Activated CD4-positive, alpha-beta T cell treated with anti-CD3 and anti-CD28 coated beads for 24 hours (primary cell): ENCODE measurements at places on chromosomes 1 and 21.

- no peak for DNase-seq
Observed at GRCh38 chr1:228172591-228173527, 7.3 kb downstream of the IBA57 start.

- DNase-seq, result no peak
Observed at GRCh38 chr1:172726740-172727139, 67.8 kb downstream of the FASLG start.

- no peak for DNase-seq
Observed at GRCh38 chr1:85700422-85700821, 7.8 kb downstream of the ZNHIT6 start.

- DNase-seq, result no peak
Observed at GRCh38 chr1:119477710-119478109, 29.3 kb upstream of the HSD3B1 start.

DNA sequence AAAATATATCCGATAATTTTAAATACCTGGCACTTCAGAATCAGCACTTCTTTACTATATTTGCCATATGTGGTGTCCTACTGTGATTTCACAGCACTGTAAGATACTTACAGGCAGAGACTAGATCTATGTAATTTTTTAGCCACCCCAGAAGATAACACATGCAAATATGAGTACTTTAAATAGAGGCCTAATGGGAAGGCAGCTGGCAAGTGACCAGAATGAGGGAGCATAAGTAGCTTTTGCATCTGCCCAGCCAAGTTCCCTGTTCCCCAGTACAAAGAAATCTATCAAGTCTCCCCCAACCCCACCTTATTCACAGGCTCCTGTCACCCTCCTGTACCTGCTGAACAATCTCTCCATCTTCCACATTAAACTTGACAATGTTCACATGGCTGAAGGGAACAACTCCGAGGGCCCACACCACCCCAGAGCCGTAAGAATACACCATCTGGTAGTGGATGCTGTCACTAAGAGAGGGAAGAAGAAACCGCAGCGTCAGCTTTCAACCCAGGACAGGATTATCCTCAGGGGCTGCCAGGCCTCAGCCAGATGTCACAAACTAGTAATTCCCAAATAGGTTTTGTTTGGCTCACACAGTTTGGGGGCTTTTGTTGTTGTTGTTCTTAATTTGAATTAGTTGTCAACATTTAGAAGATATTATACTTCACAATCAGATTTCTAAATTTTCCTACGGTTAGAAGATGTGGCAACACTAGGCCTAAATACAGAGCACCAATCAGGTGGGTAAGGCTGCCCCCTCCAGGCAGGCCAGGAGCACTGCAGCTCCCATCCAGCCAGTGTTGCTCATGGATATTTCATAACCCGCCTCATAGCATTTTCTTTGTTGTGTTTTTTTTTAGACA lies 10.4 kb downstream of the EMC1 start:
- DNase-seq, result peak; percentile 62

- no peak for DNase-seq
Observed at GRCh38 chr1:165449131-165449530, 4.2 kb upstream of the RXRG start.

- DNase-seq, result no peak
Observed at GRCh38 chr1:35555212-35555584, 2.0 kb downstream of the KIAA0319L start.

GRCh38 chr21:39217356-39218081 lies 34.3 kb upstream of the PSMG1 start:
- no peak for DNase-seq

- no peak for DNase-seq
Observed at GRCh38 chr1:226342656-226343055, 33.7 kb upstream of the LIN9 start.

DNA sequence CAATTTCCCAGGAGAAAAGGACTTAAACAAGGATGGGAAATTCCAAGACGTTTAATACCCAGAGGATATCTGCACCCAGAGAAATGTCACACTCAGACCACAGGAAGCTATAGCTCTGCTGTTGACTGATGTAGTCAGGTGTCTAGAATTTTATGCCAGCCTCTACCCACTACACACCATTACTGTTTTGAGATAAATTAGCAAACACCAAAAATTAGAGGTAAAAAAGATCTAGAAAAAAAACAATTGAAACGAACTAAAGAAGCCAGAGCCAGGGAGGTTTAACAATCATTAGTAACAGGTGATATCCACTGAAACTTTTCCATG lies 519.9 kb downstream of the SMYD3 start:
- DNase-seq, result no peak

GRCh38 chr1:83548311-83548710 lies 450.6 kb downstream of the TTLL7 start:
- DNase-seq, result no peak

- no peak for DNase-seq
Observed at GRCh38 chr21:44531606-44532564, 8.1 kb downstream of the KRTAP10-1 start.

DNA sequence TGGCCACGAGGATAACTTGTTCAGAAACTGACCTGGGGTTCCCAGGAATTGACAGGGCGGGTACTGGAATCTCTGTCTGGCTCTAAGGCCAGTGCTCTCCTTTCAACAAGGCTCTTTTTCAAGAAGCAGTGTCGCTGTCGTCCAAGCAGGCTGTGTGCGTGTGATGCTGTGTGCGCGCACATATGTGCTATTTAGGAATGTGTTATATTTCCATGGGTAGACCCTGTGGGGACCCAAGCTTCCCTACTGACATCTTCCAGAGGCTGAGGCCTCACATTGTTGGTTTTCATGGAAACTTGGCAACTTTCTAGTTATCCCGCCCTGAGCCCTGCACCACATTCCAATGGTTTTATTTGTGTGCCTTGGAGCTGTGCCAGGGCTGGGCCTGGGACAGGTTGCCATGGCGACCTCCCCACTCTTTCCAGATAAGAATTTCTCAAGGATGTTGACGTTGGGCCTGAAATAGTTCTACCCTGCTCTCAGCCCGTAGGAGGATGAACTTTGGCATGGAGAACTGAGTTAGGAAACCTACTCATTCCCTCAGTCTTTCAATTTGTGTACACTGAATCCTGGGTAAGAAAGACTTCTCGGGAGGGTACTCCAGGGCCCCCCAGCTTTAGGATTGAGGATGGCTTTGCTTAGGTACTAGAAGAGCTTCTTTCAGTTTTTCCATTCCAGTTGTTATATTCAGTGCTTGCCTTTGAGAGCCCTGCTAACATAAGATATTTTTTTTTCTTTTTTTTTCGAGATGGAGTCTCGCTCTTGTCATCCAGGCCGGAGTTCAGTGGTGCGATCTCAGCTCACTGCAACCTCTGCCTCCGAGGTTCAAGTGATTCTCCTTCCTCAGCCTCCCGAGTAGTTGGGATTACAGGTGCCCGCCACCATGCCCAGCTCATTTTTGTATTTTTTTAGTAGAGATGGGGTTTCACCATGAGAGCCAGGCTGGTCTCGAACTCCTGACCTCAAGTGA lies 38.8 kb upstream of the SRSF10 start:
- DNase-seq, result no peak

GRCh38 chr1:113912594-113913311 lies 7.6 kb downstream of the DCLRE1B start:
- no peak for DNase-seq

- no peak for DNase-seq
Observed at GRCh38 chr1:224132901-224133300, 19.0 kb downstream of the FBXO28 start.

DNA sequence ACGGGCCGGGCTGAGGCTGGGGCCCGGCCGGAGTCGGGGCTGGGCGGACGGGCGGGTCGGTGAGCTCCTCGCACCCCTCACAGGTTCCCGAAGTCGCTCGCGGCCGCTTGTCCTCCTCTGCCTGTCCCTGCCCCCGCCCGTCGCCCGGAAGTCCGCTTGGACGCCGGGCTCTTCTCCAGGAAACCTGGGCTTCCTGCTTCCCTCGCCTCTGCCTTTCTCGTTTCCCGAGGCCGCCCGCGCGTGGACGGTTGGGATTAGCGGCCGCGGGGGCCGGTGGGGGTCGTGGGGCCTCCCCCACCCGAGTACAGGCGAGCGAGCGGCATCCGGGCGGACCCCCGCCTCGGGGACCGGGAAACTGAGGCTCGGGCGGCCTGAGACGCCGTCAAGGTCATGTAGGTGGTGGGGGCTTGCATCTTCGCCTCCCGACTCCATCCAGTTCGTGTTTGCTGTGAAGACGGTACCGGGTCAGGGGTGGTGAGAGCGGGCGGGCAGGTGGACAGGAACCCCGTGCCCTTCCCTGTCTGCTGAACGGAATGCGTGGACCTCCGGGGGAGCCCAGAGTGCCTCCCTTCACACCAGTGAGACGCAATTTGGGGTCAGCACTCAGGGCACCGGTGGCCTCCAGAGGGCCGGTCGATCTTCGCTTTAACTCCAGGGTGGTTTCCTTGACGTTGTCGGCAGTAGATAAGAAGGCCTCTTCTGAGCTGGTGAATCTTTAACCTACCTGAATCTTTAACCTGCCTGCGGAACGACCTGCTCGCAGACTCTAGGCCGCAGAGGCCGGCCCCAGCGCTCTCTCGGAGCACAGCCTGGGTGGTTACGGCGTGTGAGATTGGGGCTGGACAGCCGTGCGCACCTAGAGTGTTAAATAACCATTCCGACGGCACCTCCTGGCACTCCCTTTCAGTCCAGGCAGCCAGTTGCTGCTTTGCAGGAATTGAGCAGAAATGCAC lies 686 bp downstream of the ARF1 start:
- no peak for DNase-seq

- no peak for DNase-seq
Observed at GRCh38 chr1:38370716-38371504, 324.3 kb upstream of the POU3F1 start.

GRCh38 chr1:101431956-101432510 lies 195.2 kb downstream of the S1PR1 start:
- DNase-seq, result no peak

DNA sequence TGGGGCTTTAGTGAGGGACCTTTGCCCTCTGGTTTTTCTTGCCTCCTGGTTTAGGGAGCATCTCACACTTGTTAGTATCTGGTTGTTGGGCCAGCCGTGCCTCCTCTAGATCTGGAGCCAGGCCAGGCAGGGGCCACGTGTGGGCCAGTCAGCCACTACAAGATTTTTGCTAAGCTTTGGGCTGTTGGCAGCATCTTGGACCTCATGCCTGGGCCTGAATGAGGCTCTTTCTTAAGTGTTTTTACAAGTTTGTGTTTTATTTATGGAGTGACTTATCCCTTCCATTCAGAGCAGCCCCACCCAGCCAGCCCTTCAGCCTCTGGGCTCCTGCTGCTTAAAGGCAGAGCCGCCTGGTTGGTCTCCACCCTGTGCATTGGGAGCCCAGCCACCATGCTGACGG lies 1.6 kb upstream of the SH3BGRL3 start:
- no peak for DNase-seq

DNA sequence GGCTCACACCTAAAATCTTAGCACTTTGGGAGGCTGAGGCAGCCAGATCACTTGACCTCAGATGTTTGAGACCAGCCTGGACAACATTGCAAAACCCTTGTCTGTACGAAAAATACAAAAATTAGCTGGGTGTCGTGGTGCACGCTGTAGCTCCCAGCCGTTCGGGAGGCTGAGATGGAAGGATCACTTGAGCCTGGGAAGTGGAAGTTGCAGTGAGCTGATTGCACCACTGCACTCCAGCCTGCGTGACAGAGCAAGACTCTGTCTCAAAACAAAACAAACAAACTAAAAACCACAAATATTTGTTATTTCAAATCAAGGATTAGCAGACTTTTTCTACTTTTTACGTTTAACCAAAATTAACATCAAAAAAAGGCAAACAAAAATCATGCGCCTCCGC lies 31.3 kb downstream of the INKA2 start:
- DNase-seq, result no peak

DNA sequence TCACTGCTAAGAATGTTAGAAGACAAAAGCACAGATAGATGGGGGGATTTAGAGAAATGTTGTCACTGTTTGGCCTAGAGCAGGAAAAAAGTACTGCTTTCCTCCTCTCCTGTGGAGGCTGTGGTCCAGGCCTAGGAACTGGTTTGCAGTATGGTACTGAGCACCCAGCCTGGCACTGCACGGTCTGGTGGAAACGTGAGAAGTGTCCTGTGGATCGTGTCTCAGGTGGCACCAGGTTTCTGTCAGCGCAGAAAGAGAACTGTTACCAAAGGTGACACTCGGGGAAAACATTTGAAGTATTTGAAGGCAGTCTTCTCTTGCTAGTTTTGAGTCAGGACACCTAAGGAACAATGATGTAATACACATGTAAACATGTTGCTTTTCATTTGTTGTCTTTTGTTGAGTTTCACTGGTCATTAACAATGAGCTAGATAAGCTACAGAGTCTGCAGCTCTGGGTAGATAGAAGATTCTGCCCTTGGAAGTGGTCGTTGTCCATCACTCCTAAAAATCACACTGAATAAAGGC lies 63.0 kb downstream of the B3GALNT2 start:
- DNase-seq, result no peak

GRCh38 chr1:1080122-1080757 lies 6.1 kb upstream of the RNF223 start:
- DNase-seq, result no peak

DNA sequence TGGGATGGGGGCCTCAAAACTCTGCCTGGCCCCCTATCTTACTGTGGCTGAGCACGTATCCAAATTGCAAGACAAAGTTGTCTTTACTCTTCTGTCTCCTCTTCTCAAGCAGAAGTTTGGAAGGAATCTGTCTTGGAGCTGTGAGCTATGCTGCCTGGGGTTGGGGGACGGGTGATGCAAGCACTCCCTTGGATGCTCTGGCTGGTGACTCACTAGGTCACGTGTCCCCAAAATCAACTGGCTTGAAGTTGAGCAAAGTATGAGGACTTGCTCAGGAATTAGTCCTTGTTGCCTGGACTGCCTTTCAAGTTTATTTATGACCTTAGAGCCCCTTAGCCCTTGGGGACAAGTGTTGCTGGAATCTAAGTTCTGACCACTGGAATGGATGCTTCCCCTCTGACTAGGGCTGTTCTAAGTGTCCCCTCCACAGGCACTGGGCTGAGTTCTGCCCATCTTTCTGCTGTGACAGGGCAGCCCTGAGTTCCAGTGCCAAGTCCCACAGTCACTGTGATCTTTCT lies 269.5 kb downstream of the HHAT start:
- no peak for DNase-seq

GRCh38 chr21:41643246-41643966 lies 123.4 kb downstream of the RIPK4 start:
- DNase-seq, result no peak

- DNase-seq, result no peak
Observed at GRCh38 chr1:79976287-79976686, 969.8 kb upstream of the ADGRL4 start.

DNA sequence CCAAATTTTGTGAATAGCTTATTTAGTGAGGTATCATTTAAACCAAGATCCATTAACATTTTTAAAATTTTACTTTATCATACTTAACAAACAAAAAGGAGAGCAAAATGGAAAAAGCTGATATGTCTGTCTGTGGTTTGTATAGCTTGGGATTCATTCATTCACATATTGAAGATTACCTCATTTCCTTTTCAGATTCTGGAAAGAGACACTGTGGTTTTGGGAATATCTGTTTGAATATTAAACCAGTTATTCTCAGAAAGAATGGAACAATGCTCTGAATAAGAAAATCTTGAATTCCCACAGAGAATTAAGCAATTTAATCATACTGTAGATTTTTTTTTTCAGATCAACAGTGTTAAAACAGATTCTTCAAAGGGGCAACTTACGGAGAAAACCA lies 93.8 kb upstream of the PRDX6 start:
- DNase-seq, result no peak

GRCh38 chr1:204455063-204455830 lies 39.4 kb downstream of the PIK3C2B start:
- DNase-seq, result no peak

GRCh38 chr1:224052772-224053171 lies 61.1 kb upstream of the FBXO28 start:
- DNase-seq, result no peak
